ENCODE measurements at places on chromosomes 3 and 15. TPM values are rescaled to one million over a fixed set of nuclear protein-coding genes. Genes with fewer than 3 reads are reported as not detected.

CDC25A gene
- total RNA-seq: 50.9 TPM

CCR3 gene
- total RNA-seq: not detected

SV2B gene
- total RNA-seq: 0.08 TPM

NTRK3 gene
- total RNA-seq: 0.24 TPM

COL6A5 gene
- 0.16 TPM for total RNA-seq

CEMIP gene
- 0.03 TPM for total RNA-seq

AHSG gene
- total RNA-seq: 0.16 TPM

LSMEM2 gene
- total RNA-seq: not detected

CFAP100 gene
- not detected for total RNA-seq

ARGFX gene
- not detected for total RNA-seq

MKRN3 gene
- total RNA-seq: 2.1 TPM

CD200 gene
- total RNA-seq: 141 TPM

KLHL40 gene
- total RNA-seq: not detected

ADAMTS7 gene
- 0.47 TPM for total RNA-seq

TMCO5A gene
- total RNA-seq: not detected

POLQ gene
- 29.0 TPM for total RNA-seq

All from activated T-helper 1 cell treated with anti-CD3 and anti-CD28 coated beads, Interleukin-12 subunit alpha, Interleukin-12 subunit beta, Interleukin-2, Interleukin-4 antibody, amounts not matched to agents 30 ng/mL and 10 ng/mL and 1 ng/mL, durations not matched to agents 14 hours and 24 hours and 36 hours (primary cell).